Non-pigmented ciliary epithelial cell (primary cell): ENCODE measurements at places on chromosomes 1 and 21.

DNA sequence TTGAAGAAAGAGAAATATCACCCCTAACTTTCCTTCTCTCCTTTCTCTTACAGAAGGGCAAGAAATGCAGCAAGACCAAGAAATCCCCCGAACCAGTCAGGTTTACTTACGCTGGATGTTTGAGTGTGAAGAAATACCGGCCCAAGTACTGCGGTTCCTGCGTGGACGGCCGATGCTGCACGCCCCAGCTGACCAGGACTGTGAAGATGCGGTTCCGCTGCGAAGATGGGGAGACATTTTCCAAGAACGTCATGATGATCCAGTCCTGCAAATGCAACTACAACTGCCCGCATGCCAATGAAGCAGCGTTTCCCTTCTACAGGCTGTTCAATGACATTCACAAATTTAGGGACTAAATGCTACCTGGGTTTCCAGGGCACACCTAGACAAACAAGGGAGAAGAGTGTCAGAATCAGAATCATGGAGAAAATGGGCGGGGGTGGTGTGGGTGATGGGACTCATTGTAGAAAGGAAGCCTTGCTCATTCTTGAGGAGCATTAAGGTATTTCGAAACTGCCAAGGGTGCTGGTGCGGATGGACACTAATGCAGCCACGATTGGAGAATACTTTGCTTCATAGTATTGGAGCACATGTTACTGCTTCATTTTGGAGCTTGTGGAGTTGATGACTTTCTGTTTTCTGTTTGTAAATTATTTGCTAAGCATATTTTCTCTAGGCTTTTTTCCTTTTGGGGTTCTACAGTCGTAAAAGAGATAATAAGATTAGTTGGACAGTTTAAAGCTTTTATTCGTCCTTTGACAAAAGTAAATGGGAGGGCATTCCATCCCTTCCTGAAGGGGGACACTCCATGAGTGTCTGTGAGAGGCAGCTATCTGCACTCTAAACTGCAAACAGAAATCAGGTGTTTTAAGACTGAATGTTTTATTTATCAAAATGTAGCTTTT is 2.4 kb downstream of the CCN1 start:
- DNase-seq: no peak

- DNase-seq: no peak
Measured at GRCh38 chr21:42865776-42866160, 13.6 kb downstream of the WDR4 start.

DNA sequence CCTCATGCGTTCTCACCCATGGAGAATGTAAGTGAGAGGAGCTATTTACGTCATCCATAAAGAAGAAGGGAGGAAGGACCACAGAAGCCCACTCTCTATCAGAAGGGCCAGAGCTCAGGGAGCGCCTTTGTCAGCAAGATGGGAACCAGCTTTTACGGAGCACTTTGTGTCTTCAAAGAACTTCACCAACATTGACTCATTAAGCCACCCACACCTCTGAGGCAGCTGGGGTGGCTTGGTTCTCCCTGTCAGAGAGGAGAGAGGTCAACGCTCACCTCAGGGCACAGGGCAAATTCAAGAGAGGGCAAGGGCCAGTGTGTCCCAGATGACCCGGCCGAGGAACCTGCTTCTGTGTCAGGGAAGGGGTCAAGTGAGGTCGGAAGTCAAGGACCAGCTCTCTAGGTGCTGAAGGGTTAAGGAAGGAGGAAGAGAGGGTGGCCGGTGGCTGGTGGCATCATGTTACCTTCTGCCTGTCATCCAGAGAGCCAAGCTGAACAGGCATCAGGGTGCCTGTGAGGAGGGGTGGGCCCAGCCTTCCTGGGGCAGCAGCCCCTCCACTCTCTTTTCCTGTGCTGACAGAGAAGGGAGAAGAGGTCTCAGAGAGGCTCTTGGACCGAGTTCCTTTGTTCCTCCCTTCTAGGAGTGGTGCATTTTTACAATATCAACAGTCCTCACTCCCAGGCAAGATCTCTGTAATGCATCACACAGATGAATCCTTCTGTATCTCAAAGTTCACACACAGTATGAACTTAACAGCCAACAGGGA is 109.0 kb downstream of the ETS2 start:
- no peak for DNase-seq

DNA sequence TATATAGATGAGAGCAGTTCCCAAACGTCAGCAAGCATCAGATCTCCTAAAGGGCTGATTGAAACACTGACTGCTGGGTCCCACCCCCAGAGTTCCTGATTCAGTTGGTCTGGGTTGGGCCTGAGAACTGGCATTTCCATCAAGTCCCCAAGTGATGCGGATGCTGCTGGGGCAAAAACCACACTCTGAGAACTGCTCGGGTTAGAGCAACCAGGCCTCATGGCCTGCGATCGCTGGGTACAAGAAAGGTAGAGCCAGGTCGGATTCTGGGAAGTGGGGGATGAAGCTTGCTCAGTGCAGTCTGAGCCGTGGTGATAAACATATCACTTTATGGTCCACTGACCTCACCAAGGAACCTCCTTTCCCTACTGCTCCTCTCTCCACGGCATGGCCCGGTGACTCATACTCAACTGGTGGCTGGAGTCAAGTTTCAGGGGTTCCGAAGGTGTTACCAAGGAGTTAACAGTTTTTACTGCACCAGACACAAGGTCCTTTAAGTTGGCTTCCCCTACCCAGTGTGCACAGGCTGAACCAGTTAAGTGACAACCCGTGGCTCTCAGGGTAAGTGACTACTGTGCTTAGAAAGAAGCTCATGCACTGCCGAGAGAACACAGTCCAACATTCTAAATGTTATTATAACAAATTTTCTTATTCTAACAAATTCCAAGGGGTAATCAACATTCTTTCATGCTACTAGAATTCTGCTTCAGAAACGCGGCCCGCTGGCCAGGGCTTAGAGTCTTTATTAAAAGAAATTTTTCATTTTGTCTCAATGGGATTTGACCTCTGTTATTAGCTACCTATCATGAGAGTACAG is 153.5 kb downstream of the TGFBR3 start:
- DNase-seq: peak; percentile 83

DNA sequence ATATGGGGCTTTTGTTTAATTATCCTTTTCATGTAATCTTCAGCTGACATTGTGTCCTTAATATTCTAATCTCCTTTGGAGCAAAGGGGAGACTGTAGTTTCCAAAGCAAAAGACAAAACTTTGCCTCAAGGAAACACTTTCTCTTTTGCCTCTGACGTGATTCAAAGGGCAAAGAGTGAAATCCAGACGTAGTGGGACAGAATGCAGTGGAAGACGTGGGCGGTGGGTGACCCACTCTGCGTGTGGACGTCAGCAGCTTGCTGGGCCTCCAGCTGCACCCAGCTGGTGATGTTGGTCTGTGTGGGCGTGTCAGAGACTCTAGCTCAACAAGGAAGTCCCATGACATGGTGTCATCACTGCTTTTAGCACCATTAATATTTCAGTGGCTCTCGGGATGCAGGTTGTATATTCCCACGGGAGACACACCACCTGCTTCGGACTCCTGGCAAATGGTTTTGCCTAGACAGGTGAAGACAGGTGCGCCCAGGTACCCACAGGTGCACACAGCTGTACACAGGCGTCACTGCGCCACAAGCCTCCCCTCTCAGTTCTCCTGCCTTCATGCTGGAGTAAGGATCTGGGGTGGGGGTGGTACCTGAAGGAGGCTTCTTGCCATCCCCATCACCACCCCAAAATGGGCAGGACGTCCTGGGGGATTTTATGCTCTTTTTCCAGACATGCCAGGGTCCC is 292.1 kb upstream of the VAMP3 start:
- peak; percentile 88 for DNase-seq

GRCh38 chr1:226082959-226083301 is 20.4 kb downstream of the H3-3A start:
- DNase-seq: no peak

DNA sequence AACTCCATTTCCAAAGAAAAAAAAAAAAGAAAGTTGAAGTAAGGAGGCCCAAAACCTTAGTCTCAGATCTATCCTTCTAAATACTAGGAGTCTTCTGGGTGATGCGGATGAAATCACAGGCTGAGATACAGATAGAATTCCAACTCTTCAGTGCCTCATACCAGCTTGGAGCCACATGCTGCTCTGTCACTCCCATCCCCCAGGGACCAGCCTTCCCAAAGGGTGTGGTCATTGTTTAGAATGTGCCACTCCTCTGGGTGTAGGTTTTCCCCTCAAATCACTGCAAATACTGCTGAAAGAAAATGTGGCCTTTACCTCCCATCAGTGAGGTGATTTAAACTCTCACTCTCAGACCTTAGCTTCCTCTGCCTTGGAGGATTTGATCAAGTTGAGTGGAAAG is 112.9 kb downstream of the CDC7 start:
- DNase-seq: no peak

DNA sequence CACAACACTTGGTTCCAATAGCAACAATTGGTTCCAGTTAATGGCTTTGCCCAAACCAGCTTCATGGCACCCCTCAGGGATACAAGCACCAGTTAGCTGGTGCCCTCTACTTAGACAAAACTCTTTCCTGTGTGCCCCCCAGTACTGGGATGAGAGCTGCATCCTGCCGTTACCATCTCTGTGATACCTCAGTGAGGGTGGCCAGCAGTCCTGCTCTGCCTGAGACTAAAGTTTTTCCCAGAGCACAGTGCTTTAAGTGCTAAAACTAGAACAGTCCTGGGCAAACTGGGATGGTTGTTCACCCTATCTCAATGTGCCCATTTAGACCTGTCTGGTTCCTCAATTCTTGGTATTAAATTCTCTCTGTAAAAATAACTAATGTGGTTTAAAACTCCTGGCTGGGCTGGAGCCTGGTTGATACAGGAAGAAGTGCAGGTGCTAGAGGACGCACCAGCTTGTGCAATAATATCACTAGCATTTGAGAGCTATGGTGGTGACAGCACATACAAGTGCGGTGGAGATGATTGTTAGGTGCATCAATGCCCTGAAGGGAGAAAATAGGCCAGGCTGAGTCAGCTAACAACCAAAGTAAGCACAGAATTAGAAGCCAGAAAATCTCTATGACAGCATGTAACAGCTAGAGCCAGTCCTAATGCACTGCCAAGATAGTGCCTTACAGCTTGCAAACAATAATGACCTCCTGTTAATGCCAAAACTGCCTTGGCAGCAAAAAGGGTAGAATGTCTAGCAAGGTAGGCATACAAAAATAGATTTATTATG is 179.8 kb upstream of the GALNT2 start:
- no peak for DNase-seq

- DNase-seq: peak; percentile 76
Measured at GRCh38 chr1:110308247-110308646, 30.9 kb upstream of the RBM15 start.

- DNase-seq: no peak
Measured at GRCh38 chr1:94693029-94693428, 127.1 kb upstream of the SLC44A3 start.

DNA sequence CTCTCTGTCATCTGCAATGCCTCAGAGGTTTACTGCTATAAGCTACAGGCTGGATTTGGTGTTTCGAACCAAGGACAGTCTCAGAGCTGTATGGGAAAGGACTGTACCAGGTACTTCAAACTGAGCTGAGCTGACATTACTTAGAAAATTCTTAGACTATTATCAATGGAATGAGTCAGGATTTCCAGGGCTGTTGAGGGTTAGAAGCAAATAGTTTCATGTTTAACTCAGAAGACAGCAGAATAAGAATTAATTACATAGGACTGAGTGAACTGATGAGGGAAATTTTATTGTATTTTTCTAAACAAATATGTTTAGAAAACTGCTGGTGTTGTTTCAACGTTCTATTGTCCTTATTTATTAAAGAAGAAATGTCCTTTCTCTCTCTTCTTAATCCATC is 74.3 kb upstream of the CAPZB start:
- DNase-seq: peak; percentile 64

DNA sequence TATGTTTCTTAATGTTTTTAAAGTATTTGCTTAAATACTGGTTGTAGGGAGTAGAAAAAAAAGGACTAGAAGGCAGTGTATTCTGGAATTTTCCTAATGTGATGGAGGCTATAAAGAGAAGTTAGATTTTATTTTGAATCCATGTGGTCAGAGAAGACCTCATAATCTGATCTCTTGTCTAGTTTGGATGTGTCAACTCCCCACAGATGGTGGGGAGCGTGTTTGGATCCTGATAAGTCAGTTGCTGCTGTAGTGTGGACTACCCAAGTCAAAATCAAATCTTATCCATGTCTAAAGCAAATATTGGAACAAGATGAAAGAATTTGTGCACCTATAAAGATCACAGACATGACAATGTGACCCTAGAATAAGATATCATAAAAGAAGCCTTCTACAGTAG is 918.0 kb downstream of the LTN1 start:
- no peak for DNase-seq

GRCh38 chr1:117638759-117639158 is 32.9 kb downstream of the TENT5C start:
- DNase-seq: no peak

DNA sequence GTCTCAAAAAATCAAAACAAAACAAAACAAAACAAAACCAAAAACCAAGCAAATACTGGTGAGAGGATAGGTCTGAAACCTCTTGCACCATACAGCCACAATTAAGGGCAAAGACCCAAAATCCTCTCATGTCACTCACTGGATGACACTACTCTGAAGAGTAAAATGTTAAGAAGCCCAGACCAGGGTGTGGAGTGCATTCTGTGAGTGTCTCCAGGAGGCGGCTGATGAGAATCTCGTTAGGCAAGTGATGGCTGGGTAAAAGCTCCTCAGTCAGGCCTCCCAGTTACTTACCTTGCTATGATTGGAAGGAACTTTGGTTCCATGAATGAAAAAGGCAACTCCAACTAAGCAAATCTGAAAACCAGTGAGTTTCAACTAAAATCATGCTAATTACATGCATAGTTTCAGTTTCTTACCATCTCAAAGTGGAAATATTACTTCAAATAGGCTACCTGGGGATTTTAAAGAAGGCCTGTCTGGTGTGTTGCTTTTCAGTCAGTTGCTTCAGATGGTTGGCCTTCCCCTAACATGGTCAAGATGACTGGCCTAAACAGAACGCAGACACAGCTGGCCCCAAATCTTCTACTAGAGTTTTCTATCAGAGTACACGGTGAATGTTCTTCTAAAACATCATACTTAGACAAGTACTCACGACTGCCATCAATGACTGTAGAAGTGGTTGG is 95.1 kb downstream of the KIAA0319L start:
- DNase-seq: no peak

DNA sequence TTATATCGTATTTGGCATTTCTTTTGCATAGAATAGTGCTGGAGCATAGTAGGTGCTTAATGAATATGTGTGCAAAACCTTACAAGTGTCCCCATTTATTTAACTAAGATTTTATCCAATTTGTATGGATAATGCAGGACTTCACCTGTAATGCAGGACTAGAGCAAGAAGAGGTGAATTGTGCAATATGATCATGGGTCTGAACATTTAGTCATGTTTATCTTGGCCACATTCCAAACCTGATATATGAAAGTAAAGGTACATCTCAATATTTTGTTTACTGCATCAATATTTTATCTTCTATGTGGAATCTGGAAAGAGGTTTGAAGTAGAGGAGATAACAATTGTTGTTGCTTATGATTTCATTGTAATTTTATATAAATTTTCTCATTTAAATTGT is 1626.7 kb upstream of the B3GALT2 start:
- no peak for DNase-seq

- no peak for DNase-seq
Measured at GRCh38 chr1:42305639-42306038, 29.4 kb downstream of the FOXJ3 start.

- no peak for DNase-seq
Measured at GRCh38 chr1:6683434-6683833, 18.2 kb downstream of the DNAJC11 start.
